Activated CD4-positive, alpha-beta T cell treated with anti-CD3 and anti-CD28 coated beads, Interleukin-2, amount 50 U/mL, for 1 hour (primary cell): ENCODE measurements at places on chromosomes 1 and 21.

GRCh38 chr1:117128323-117129079 is 7.0 kb upstream of the TRIM45 start:
- DNase-seq: no peak

DNA sequence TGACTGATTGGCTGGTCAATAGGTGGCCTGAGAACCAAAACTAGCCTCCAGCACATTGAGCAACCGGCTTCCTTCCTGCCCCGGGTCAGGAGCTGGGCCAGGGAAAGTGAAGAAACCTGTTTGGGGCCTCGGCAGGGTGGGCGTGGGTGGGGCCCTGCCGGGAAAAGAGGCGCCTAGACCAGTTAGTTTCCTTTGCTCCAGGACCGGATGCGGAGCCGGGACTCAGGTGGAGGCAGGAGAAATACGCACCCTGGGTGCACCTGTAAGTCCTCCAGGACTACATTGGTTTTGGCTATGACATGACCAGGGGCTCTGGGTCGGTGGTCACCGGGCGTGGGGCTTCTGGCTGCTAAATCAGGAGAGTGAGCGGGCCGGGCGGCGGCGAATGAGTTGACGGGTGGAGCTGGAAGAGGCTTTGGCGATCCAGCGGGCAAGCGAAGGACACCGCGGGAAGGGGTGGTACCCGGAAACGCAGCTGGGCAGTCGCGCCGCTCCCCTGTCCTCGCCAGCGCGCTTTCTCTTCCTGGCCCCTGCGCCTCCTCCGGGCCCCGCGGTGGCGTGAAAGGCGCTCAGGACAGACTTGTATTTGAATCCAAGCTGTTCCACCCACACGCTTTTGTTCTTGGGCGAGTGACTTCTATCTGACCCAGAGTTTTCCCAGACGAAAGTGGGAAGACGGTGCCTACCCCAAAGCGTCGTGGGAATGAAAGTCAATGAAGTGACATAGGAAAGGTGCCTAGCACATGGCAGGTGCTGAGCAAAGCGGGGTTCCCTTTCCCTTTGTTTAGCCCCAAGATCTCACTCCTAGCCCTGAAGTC is 30.6 kb upstream of the JUN start:
- DNase-seq: no peak

- DNase-seq: no peak
Observed at GRCh38 chr1:33943978-33944377, 80.1 kb downstream of the HMGB4 start.

DNA sequence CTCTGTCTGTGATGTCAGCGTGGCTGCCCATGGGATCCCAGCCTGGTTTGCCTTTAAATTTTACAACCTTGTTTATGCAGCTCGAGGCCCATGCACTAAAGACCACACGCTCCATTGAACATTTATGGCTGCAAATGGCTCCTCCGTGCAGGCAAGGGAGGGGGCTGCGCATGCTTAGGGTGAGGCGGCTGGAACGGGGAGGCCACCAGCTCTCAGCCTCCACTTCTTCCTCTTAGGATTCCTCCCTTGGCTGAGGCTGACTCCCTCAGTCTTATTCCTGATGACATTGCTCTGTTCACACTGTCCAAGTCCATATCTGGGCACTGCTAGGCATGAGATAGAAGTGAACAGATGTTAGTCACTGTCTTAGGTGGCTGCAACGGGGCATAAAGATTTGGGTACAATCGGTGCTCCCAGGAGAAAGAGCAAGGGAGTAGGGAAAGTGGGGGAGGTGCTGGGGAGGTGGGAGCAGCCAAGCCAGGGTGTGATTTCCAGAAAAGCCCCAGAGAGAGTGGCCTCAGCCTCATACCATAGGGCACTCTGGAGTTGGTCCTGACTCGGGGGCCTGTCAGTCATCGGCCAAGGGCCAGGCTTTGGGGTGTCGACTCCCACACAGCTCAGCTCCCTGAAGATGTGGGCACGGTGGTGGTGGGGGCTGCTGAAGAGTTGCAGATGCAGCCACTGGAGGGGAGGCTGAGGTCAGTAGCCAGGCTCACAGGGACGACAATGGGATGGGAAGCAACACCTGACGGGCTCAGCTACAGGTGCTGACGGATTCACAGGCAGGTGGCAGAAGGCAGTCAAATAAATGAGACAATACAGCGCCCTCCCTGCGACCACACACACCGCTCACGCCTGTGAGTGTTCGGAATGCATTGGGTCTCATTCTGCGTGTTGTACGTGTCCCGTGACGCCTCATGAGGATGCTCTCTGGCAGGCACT is 37.3 kb upstream of the ACTL8 start:
- DNase-seq: no peak

- no peak for DNase-seq
Observed at GRCh38 chr1:162360237-162360873, 16.3 kb downstream of the SPATA46 start.

GRCh38 chr1:11294951-11295350 is 22.0 kb downstream of the UBIAD1 start:
- DNase-seq: no peak

DNA sequence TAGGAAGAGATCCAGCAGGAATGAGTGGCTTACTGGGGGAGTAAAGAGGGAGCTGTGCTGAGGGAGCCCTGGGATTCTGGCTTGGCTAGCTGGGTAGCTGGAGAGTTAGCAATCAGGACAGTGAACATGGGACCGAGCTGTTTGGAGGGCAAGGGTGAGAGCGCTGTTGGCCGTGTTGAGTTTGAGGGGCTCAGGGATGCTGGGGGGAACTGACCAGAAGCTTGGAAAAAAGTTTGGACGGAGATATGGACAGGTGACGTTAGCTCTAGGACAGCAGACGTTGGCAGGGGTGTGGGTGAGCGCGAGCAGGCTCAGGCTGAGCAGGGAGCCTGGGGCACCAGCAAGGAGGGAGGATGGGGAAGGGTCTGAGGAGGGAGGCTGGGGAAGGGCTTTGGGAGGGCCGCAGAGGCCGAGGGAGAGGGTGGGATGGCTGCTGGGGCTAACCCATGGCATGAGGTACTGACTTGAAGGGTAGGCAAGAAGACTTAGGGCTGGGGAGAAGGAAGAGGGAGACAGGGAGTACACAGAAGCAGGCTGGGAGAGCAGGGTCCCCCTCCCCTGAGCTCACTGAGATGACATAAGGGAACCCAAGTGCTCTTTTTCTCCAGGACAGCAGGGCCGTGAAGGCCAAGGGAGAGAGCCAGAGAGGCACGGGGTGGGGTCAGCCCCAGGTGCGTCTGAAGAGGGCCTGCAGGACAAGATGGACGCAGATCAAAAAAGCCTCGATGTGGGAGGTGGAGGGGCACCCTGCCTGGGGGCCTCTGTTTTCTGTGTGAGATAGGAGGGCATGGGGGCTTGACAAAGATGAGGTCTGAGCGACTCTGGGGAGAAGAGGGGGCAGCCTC is 8.2 kb downstream of the SH2D2A start:
- no peak for DNase-seq

DNA sequence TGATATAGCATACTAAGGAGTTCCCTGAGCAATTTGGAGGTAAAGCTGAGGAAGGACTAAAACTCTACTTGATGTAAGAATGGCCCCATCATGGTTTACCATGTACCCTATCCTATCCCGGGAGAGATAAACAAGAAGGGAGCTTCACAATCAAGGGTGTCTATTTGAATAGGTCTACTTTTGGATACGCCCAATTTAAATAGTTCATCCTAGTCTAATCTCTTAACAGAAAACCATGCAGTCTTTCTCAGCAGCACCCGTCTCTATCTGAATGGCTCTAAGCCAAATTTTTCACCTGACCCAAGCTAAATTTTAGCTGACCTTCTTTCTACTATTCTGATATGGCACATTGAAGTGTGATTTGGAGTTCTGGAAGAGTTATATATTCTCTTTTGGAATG is 122.0 kb downstream of the TNNI3K start:
- no peak for DNase-seq
